ENCODE measurements at places on chromosomes 2 and 18. TPM values are rescaled to one million over a fixed set of nuclear protein-coding genes. Genes with fewer than 3 reads are reported as not detected.

CDH20 gene
- total RNA-seq, result 0.05 TPM

KIF5C gene
- 0.37 TPM for total RNA-seq

DSEL gene
- total RNA-seq, result 33.4 TPM

ACMSD gene
- total RNA-seq, result not detected

ZBTB7C gene
- not detected for total RNA-seq

EIPR1 gene
- 32.4 TPM for total RNA-seq

EML6 gene
- 1.7 TPM for total RNA-seq

NETO1 gene
- 0.74 TPM for total RNA-seq

SNRNP200 gene
- total RNA-seq, result 47.8 TPM

ALKAL2 gene
- total RNA-seq, result not detected

AQP4 gene
- not detected for total RNA-seq

DSG1 gene
- total RNA-seq, result not detected

All from smooth muscle cell of the umbilical artery (primary cell).